NCI-H226 (cell line): ENCODE measurements at places on chromosomes 7 and 10.

DNA sequence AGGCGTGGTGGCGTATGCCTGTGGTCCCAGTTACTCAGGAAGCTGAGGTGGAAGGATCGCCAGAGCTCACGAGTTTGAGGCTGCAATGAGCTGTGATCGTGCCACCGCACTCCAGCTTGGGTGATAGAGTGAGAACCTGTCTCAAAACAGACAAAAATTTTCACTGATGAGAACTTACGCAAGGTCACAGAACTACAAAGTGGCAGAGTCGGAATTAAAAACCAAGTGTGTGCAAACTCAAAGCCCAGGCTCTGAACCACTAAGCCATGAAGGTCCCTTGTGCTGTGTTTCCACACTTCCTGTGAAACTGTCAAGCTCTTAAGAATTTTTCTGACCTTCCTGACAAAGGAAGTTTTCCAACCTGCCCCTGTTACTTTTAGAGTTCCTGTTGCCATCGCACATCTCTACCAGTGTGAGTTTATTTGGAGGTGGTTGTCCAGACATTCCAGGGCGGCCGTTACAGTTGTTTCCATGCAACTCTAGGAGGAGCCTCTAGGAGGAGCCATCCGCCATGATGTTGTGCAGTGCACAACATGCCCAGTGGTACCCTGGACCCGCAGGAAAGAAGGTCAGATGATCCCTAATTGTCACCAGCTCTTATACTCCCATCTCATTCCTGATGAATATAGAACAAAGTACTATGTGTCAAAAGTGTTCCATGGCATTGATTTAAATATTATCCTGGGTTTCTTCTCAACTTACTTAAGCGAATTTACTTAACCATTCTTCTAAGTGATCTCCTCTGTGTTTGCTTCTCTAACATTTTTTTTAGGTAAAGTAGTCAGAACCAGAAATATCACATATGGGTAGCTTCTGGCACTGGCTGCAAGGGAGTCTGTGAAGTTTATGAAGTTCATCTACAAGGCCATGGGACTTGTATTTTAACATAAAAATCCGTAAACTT is 49.0 kb upstream of the LYZL1 start:
- DNase-seq, result no peak

- peak; percentile 11 for DNase-seq
Measured at GRCh38 chr10:90621577-90621976, 236.3 kb downstream of the HTR7 start.

GRCh38 chr10:61642676-61643075 is 20.1 kb upstream of the CABCOCO1 start:
- DNase-seq, result peak; percentile 71

GRCh38 chr7:140084972-140085371 is 22.2 kb upstream of the PARP12 start:
- no peak for DNase-seq

GRCh38 chr10:94098896-94099295 is 105.2 kb downstream of the PLCE1 start:
- no peak for DNase-seq

DNA sequence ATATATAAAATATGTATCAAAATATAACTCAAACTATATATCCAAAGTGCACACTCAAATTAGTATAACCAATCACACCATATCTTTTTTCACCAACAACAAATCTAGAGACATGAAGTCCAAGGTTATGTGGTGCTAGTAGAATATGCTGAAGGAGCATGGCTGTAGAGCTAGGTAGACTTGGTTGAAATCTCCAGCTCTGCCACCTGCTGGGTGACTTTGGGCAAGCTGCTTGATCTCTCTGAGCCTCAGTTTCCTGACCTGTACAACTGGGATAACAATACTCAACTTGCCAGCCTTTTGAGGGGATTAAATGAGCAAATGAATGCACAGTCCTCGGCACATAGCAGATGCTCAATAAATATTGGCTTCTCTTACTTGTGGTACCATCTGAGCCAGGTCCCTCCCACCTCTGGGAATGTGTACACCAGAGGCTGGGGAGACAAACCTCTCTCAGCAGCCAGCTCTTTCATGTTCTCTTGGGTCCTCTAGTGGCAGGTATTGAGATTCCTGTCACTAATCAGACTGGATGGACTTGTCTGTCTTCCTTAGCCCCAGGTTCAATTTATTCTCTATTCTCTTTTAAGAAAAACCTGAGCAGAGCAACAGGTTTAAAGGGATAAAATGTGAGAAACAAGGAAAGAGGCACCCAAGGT is 94.3 kb upstream of the PDE1C start:
- DNase-seq, result peak; percentile 85

- DNase-seq, result no peak
Measured at GRCh38 chr10:75972491-75973276, 541.3 kb downstream of the LRMDA start.

- DNase-seq, result no peak
Measured at GRCh38 chr10:132611026-132611910, 73.7 kb downstream of the INPP5A start.

- DNase-seq, result no peak
Measured at GRCh38 chr7:87060288-87060537, 759 bp upstream of the ELAPOR2 start.

GRCh38 chr10:49133706-49134248 is at the start of gene FAM170B:
Gene FAM170B, minus strand, starts transcription at chr10:49134021. Its CDS starts 103 bp downstream, at chr10:49133918.
- no peak for DNase-seq

DNA sequence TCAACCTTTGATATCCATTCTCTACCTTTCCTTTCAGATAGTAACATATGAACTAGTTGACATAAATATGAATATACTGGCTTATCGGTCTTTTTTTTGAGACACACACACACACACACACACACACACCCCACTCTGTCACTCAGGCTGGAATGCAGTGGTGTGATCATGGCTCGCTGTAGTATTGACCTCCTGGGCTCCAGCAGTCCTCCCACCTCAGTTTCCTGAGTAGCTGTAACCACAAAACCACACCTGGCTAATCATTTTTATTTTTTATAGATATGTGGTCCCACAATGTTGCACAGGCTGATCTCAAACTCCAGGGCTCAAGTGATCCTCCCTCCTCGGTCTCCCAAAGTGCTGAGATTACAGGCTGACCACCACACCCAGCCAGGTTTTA is 14.2 kb upstream of the NT5C3A start:
- peak; percentile 70 for DNase-seq

DNA sequence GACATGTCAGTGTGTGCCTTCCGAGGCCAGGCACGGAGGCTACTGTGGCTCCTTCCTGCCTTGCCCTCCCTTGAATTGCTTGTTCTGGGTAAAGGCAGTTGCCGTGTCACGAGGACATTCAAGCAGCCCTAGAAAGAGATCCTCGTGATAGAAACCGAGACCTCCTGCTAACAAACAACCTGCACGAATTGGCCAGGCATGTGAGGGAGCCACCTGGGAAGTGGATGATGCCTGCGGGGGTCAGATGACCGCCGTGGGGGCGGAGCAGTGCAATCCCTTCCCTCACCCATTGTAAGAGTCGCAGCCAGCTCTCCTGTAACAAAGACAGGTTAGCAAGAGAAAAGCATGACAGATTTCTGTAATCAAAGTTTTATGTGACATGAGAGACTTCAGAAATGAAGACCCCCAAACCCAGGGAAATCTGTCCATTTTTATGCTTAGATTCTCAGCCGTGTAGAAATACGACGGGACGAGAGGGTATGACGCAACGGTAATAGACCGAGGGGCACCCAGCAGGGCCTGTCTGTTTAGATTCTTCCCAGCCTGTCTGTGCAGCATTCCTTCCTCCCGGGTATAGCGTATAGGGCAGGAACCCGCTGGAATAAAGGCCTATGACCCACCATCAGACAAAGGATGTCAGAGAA is 241.7 kb downstream of the GATA3 start:
- DNase-seq, result no peak

- DNase-seq, result no peak
Measured at GRCh38 chr10:45442662-45443061, 68.6 kb downstream of the ALOX5 start.

GRCh38 chr7:95319570-95319969 is 4.8 kb downstream of the PON1 start:
- DNase-seq, result no peak

DNA sequence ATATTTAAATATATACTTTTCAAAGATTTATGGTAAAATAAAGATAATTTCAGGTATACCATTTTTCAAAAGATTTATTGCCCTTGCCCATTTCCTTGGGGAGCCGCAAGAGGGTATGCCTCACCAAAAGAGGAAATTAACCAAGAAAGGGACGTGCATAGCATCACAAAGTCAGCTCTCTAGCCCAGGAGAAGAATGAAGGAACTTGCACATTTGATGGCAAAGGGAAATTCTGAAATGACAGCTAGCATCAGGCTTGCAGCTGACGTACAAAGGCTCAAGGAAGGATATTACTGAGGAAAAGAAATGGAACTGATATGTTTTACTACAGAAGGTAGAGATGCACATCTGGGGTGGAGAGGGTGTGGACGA is 93.6 kb upstream of the RSU1 start:
- DNase-seq, result no peak

GRCh38 chr10:116105264-116105663 is 167.7 kb downstream of the GFRA1 start:
- no peak for DNase-seq

DNA sequence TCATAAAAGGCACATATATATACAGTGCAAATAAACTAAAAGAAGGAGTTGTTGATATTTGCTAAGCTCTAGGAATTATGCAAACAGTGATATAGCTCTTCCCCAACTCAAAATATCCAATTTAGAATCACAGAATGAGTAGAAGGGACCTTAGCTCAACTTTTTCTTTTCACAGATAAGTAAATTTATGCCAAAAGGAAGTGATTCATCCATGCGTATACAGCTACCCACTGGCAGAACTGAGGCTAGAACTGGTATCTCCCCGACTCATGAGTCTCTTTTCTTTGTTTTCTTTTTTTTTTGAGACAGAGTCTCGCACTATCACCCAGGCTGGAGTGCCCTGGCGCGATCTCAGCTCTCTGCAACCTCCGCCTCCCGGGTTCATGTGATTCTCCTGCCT is 54.2 kb upstream of the SVIL start:
- DNase-seq, result peak; percentile 68

- DNase-seq, result no peak
Measured at GRCh38 chr10:87706731-87707130, 47.1 kb downstream of the PAPSS2 start.

DNA sequence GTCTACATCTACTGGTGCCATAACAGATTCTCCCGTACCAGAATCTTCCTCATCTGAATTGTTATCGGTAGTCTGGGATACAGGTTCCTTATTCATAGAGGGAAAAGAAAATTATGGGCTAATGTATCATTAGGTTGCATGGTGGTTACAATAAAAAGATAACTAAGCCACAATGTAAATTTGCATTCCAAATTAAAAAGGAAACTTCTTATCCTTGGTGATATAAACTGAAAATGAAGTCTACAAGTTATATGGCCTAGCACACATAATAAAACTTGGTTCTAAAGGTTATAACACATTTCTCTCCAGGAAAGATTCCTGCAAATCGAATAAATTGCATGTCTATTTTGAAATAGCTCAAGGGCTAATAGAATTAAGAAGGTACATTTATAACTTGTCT is 24.5 kb downstream of the NUDT13 start:
- no peak for DNase-seq

GRCh38 chr7:29139796-29140195 is 6.5 kb downstream of the CPVL start:
- peak; percentile 76 for DNase-seq

DNA sequence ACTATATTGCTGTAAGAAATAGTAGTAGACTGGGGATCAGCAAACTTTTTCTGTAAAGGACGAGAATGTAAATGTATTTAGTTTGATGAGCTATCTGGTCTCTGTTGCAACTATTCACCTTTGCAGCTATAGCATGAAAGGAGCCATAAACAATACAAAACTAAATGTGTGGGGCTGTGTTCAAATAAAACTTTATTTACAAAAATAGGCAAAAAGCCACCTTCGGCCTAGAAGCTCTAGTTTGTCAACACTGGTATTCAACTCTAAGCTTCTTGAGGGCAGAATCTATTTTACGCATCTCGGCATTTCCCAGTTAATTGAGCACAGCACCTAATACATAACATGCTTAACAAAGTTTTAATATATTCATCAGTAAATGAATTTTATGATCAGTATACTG is 181.4 kb downstream of the SEMA3E start:
- DNase-seq, result no peak

GRCh38 chr7:115701141-115701540 is 329.4 kb downstream of the TFEC start:
- no peak for DNase-seq

GRCh38 chr10:124267231-124267885 is 151.4 kb downstream of the OAT start:
- DNase-seq, result no peak
